Renal cortex interstitium (tissue), 15 donors: ENCODE measurements at places on chromosomes 13 and 19. TPM values are rescaled to one million over a fixed set of nuclear protein-coding genes. Genes with fewer than 3 reads are reported as not detected.

DNA sequence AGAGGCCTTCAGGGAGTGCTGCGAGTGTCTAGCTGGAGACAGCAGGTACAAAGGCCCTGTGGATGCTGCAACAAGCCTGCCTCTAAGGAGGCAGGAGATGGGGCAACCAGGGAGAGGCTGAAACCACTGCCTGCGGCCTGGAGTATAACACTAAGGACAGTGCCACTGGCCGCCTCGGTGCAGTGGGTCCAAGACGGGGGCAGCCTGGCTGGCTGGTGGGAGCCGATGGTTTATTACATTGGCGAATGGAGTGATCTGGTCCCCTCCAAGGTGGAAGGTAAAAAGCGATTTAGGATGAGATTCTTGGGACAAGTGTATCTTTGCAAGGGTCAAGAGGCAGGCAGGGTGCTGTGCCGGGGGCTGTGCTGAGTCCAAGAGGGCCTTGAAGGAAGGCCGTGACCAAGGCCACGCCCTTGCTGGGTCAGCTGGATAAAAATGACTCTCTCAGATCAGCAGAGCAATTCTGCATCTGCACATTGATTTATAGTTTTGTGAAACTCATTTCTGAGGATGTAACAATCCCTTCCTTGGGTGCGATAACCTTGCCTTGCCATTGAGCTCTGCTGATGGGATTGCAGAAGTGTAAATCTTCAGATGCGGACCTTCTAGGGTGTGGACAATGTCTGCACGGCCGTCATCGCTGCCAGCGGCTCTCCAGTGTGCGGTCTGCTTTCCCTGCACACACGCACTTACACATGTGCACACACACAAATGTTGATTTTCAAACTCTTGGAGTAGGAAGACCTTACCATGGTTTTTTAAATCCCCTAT, 6.0 kb downstream of the TMEM255B start:
- DNase-seq: no peak

DNA sequence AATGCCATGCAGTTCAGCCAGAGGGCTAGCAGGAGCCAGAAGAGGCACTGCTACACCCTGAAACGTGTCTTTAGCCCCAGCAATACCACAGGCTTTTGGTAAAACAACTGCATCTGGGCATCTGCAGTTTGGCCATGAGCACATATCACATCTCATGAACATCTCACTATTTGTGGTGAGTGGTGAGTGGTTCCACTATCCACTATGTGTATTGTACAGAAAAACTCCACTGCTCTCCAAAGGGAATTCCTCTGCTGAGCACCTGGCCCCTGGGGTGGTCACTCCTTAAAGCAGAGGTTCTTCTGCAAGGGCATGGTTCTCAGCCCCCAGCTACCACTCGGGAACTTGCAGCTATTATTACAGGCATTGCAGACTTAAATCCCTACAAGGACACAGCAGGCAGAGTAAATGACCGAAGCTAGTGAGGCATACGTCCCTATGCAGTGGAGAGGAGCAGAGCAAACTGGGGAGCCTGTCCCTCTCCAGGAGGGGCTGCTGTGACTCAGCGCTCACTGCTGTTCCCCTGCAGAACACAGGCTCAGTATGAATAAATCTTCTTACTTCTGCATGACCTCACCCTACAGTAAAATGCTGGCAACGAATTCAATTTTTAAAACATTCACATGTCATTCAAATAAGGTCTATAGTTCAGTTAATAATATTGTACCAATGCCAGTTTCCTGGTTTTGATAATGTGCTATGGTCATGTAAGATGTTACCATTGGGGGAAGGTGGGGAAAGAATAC, 332.4 kb upstream of the ZNF507 start:
- DNase-seq: no peak

DNA sequence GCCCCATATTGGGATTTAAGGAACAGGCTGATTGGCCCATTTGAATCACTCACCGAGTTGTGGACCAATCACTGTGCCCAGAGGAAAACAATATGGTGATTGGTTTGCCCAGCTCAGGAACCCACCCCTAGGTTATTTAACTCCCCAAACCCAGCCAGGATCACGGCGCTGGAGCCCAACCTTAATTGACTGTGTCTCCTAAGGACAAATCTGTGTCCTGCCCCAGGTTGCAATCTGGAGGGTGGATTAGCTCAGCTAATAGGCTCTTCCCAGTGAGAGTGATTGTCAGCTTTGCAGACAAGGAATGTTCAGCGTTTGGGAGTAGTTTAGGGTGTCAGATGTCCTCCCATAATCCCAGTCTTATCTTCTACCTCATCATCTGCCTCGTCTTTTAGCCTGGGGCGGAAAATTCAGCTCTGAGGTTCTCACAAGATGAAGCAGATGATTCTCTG, 3.5 kb upstream of the ZNF358 start:
- no peak for DNase-seq

DNA sequence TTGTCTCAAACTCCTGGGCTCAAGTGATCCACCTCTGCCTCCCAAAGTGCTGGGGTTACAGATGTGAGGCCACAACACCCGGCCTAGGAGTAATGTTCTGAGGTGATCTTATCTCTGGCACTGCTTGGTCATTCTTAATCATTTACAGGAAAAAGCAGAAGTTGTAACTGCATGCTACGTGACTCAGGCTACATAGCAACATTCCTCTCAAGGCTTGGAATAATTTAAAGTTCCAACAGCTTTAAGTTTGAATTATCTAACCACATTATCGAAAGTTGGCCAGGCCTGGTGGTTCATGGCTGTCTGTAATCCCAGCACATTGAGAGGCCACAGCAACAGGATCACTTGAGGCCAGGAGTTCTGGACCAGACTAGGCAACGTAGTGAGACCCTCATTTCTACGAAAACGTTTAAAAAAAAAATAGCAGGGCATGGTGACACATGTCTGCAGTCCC, 3.9 kb upstream of the B9D2 start:
- no peak for DNase-seq

DNA sequence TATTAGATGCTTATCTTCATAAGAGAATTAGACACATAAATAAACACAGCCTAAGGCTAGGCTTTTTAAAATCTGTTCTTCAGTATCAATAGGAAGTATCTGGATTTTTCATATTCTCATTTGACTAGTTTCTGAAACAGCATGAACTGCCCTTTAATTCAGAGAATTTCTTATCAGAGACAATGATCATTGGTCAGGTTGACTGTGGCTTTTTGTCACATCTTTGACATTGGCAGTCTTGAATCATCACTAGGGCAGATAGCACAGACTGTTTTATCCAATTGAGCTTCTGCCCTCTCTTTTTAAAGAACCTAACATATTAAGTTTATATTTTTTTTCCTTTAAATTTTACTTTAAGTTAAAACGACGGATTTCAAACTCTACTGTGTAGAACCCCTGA, 59.6 kb downstream of the DPY19L3 start:
- DNase-seq: no peak

- no peak for DNase-seq
These were observed 85.6 kb downstream of the SLC25A15 start for GRCh38 chr13:40875044-40875443.

DNA sequence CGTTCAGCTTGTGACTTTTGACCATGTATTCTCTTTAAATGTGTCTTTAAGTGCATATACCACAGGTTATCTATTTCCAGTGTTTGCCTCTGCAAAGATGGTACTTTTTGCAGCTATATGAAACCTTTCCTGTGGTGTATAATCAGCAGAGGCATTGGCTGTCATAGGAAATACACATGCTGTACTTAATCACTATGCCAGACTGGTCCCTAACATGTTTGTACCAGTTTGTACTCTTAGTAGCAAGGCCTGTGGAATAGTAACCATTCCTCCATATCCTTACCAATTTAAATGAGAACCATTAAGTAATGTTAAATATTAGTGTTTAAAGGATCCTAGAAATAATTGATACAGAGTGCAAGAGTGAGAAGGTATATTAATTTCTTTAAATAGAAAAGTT, 69.8 kb downstream of the CDK8 start:
- no peak for DNase-seq

DNA sequence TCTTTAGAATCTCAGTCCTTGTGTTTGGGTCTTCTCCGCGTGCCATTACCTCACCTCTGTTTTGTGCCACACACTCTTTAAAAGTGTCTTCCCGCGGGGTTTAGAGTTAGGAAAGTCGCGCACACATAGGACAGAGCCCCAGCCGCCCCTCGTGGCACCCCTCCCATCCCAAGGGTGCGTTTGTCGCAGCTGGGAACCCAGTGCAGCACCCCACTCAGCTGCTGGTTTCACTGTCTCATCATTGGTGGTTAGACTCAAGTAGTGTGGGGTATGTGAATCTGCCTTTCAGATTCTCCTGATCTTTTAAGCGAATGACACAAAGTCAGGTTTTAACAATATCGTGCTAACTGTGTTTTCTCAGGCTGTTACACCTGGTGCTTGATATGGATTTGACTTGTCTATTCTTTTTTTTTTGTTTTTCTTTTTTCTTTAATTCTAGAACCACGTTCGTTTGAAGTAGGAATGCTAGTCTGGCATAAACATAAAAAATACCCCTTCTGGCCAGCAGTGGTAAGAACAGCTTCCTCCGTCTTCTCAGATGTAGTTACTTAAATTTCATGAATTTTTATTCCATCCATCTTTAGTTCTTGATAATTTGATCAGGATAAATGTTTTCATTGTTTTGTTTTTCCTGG, 19.5 kb upstream of the NDUFS7 start:
- DNase-seq: no peak

- DNase-seq: no peak
These were observed at the start of gene SSC5D for GRCh38 chr19:55487924-55488687. SSC5D (plus strand) TSS chr19:55488436; CDS start chr19:55488590, 154 bp downstream.

GRCh38 chr19:7494416-7495098, 5.7 kb upstream of the PEX11G start:
- no peak for DNase-seq

GRCh38 chr19:4009990-4010807, 2.7 kb downstream of the PIAS4 start:
- no peak for DNase-seq

GRCh38 chr13:95059306-95059705, 241.9 kb downstream of the ABCC4 start:
- no peak for DNase-seq

- DNase-seq: no peak
These were observed 3.2 kb downstream of the CPB2 start for GRCh38 chr13:46101484-46102254.

- no peak for DNase-seq
These were observed 25.8 kb upstream of the LDLR start for GRCh38 chr19:11063434-11063833.

DNA sequence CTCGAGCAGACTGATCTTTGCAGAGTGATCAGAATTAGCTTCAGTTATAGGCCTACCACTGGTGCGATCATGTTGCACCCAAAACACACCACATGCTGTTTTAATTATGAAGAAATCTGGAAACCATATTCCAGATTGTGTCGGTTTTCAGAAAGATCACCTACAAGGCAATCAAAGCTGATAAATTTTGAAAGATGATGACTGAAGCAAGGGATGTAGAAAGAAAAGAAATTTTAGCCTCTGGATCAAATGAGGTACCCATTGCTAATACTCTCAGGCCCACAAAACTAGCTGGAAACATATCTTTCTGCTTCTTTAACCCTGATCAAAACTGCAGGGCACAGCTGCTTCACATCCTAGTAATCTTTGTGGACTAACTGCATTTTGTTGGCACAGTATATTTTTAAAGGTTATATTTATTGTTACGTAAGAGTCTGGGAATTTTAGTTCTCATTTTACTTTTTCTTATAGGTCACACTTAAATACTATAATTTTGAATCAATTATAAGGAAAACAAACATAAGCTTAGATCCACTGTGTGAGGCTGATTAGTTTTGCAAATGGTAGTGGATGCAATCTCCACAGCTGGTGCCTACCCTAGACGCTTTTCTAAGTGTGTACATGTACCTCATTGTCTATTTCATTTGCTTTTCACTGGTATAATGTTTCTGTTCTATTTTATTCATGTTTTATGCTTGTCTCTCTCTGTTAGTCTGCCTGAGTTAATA, 150.9 kb downstream of the RGCC start:
- DNase-seq: no peak

GRCh38 chr19:10776900-10777650, 58.9 kb downstream of the TMED1 start:
- no peak for DNase-seq

- no peak for DNase-seq
These were observed 7.1 kb upstream of the SHFL start for GRCh38 chr19:10079031-10079453.

DNA sequence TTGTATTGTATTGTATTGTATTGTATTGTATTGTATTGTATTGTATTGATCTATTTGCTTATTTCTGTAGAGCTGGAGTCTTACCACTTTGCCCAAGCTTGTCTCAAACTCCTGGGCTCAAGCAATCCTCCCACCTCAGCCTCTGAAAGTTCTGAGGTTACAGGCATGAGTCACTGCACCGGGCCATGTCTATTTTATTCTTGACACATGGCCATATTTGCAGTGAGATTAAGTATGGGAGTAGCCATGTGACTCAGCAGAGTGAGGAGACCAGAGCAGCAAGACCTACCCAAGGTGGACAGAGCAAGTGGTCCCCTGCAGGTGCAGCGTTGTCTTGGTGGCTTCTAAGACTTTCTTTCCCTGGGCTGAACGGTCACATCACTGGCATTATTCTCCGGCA, 49.1 kb upstream of the UBAC2 start:
- DNase-seq: no peak

- no peak for DNase-seq
These were observed 33.3 kb upstream of the SCEL start for GRCh38 chr13:77502104-77502720.

- DNase-seq: no peak
These were observed 225.2 kb downstream of the FOXO1 start for GRCh38 chr13:40440990-40441820.

- no peak for DNase-seq
These were observed 11.8 kb upstream of the RCBTB1 start for GRCh38 chr13:49597043-49597641.

DNA sequence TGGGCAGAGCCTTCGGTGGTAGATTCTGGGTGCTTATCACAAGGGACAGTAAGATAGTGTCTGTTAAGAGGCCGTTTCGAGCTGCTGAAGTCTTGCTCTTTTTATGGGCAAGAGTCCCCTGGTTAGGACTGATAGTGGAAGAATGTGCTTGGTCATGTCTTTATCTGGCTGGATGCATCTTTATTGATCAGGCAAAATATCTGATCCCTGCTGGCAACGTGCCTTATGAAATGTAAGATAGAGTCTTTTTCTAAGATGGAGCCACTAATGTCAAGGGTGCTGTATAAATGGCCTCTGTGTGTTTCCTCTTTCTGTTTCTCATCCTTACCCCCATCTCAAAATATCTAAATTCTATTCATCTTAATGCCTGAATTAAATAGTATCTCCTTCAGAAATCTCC, 53.3 kb downstream of the MYO16 start:
- no peak for DNase-seq

GRCh38 chr19:38709671-38710415, 34.4 kb downstream of the CAPN12 start:
- no peak for DNase-seq

SERPINE3 gene
- 1.4 TPM for polyA plus RNA-seq

ERICH6B gene
- polyA plus RNA-seq: 1.1 TPM

HSPB6 gene
- 22.7 TPM for polyA plus RNA-seq

CCL25 gene
- polyA plus RNA-seq: 0.26 TPM

LGALS7B gene
- 0.57 TPM for polyA plus RNA-seq

ARHGAP45 gene
- 15.4 TPM for polyA plus RNA-seq

DMPK gene
- polyA plus RNA-seq: 39.1 TPM

P2RY11 gene
- 11.1 TPM for polyA plus RNA-seq

KLC3 gene
- polyA plus RNA-seq: 2.0 TPM

OVOL3 gene
- not detected for polyA plus RNA-seq
